CD4-positive, alpha-beta T cell treated with Interleukin-6 for 4 hours (primary cell): ENCODE measurements at places on chromosomes 6 and 20.

DNA sequence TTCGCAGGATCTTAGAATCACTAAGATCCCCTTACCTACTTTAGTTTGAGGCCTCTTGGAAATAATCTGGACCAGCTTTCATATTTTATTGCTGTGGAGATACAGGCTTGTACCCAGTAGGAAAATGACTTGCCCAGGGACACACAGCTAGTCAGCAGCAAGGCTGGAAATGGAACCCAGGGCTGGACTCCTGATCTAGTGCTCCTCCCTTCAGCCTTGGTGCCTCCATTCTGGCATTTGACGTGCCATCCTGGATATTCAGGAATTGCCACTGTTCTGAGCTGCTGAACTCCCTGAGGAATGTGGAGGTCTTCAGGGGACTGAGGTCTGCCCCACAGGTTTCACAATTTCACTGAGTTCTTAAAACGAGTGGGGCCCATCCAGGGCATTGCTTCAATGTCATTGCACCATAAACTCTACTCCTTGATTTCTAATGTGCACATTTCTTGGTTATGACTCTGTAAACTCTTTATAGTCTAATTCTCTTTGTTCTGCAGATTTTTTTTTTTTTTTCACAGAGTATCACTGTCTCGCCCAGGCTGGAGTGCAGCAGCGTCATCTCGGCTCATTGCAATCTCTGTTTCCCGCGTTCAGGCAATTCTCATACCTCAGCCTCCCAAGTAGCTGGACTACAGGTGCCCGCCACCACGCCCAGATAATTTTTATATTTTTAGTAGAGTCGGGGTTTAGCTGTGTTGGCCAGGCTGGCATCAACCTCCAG is 26.7 kb upstream of the CDKN1A start:
- DNase-seq: no peak

DNA sequence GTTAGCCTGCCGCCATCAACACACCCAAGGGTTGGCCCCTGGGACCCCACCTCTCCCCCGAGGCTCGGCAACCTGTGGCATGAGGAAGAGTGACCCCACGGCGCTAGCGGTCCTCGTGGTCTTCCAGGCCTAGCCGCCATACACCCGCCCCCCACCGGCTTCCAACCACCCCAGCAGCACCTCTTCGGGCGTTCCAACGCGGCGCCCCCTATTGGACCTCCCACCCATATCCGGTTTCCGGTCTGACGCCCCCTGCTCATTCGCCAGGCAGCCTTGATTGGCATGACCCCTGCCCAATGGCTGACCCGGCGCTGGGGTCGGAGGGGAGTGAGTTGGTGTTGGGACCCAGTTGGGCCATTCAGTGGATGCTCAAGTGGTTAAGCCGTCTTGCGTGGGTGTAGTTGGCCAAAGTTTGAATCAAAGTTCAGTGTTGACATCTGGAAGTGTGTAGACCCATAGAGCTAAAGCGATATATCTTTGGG is at the start of gene GNAS-AS1:
TSS of gene GNAS-AS1 (minus strand) at position 210 of the 482 bp plus-strand sequence.
- DNase-seq: peak; percentile 73

GRCh38 chr20:24703284-24703610 is 233.8 kb downstream of the SYNDIG1 start:
- no peak for DNase-seq

DNA sequence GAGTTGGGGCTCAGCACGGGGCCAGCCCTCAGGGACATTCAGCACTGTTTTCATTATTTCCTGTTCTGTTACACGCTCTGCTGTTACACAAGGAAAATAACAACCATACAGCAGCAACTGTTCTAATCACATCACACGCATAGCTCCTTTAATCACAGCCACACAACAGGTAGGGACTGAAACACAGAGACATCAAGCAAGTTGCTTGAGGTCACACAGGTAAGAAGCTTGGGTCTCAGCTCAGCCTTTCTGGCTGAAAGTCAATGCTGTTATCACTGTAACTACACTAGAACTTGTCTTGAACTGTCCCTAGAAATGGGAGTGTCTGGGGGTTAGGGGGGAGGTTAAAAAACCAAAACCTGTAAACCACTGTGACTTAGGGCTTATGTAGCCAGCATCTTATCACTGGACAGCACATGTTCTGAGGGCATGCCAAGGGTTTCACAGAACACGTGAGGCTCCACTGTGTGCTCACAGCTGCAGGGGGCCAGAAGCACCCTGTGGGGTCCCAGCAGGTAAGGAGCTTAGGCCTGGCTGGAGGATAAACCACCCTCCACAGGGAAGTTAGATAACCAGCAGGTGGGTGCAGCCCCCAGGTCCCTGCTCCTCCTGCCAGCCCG is 146.0 kb downstream of the EYA2 start:
- DNase-seq: no peak

DNA sequence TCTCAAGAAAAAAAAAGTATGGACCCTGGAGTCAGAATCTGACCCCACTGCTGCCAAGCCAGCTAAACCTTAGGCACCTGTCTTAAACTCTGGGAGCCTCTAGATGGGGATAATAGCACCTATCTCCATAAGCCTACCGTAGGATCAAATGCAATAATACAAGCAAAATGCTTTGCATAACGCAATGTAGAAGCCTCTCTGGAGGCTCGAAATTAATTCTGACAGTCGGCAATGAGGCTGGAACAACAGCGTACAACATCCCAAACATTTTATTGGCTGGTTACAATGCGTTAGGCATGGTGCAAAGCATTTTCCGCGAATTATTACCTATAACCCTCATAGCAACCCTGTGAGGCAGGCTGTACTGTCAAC is 521 bp downstream of the CDK5RAP1 start:
- DNase-seq: no peak

DNA sequence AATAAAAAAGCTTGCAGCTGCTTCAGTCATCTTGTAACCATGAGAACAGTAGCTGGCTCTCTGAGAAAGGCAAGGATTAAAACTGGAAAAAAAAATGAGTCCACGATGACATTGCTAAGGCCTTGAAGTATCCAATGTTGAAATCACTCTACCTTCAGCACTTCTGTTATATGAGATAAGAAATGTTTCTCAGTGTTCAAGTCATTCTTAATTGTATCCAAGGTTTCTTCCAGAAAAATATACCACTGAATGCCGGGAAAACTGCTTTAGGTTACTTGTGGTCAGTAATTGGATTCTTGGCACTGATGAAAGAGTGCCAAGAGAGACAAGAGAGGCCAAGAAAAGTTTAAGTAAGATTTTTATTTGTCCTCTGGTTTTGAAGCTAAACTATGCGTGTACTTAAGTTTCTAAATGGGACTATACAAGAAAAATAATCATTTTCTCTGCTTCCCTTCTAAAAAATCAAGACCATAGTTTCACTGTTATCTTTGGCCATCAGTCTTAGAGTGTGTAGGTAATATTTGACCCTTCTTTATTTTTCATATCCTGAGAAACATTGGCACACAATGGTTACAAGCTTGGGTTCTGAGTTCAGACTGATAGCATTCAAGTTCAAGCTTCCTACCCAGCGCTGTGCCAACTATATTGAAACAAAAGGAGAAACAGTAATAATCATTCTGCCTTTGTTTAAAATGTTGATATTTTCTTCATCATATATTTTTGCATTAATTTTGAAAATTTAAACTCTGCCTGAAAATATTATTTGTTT is 84.6 kb downstream of the TRDN start:
- DNase-seq: no peak

- DNase-seq: no peak
Measured at GRCh38 chr20:1381753-1382591, 10.9 kb downstream of the FKBP1A start.

DNA sequence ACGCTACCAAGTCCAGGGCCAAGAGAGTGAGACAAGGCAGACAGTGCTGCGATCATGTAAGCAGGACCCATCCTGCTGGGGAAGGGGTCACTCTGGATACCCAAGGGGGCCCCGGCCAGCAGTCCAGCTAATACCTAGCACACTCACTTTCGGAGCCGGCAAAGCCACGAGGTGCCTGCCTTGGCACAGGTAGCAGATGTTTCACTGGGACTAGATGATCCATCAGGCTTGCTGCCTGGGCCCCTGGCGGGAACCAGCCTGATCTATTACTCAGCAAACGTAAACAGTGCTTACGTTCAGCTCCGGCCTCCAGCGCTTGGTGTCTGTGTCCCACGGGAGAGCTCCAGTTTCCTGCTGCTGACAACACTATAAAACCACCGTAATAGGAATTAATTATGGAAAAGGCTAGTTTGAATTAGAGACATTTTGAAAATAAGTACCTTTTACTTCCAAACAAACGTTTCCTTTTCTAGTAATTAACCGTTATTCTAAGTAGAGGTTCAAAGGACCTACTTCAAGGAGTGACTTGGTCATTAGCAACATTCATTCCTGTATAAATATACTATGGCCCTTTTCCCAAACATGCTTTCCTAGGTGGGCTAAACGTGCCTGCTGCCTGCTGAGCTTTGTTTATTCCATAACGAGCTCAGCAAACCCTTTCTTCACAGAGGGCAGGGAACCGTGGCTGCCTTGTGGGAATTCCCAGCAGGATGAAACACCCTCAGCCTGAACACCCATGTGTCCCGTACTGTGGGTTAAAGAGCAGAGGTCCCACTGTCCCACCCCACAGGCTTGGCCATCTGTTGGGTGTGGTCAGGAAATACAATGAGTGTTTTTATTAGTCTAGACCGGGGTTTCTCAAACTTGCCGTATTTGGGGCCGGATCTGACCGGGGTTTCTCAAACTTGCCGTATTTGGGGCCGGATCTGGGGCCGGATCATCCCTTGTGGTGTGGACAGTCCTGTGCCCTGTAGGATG is 18.4 kb downstream of the SLC22A23 start:
- DNase-seq: no peak

DNA sequence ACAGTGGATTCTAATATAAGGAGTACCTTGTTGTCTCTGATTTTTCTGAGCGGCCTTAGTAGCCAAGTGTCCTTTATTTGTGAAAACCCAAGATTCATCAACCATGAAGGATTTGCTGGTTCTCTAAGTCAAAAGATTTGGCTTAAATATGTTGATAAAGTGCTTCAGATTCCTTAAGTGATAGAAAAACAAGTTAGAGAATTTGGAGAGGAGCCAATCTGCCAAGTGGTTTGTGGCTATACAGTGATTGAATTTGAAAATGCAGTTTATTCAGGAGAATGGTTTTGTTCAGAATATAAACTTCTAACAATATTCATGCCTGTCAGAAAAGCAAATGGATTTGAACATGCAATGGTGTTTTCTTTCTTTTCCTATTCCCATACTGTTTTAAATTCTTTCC is 54.8 kb downstream of the CAP2 start:
- no peak for DNase-seq

- DNase-seq: no peak
Measured at GRCh38 chr6:102553214-102553613, 1159.7 kb downstream of the GRIK2 start.

GRCh38 chr6:35216412-35216732 is 2.6 kb downstream of the SCUBE3 start:
- no peak for DNase-seq

DNA sequence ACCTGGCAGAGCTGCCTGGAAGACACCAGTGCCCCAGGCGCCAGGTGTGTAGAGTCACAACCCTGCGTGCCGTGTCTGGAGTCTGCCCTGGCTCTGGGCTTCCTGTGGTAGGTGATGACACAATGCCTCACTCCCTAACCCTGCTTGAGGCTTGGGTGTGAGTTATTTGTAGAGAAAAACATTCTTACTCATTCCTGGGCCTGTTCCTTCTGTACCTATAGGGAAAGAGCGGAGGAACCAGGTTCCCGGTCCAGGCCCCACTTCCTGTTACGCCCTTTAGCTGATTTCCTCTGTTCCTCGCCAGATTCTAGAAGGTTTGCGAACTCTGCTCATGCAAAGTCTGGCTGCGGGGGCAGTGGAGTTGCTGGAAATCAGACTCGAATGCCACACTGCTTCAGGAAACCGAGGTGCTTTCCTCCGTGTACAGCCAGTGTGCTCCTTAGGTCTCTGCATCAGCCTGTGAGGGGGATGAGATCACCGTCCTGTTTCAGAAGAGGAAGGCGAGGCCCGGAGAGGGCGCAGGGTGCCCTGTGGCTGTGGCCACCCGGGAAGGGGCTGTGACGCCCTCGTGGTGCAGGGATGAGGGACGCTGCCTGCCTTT is 67.1 kb upstream of the DUSP22 start:
- DNase-seq: peak; percentile 83

DNA sequence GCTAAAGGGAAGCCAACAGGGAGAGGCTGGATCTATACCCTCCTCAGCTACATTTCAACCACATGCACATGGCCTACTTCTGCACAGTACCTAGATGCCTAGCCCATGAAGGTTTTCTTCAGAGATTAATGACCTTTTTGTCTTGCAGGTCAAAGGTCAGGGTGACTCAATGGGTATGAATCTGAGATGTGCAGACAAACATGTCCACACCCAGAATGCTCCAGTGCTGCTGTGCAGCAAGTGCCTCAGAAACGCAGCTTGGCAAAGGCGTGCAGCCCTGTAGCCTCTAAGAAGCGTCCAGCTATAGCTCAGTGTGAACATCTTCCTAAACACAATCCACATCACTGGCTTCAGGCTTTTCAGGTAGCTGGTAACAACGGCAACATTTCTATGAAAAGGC is 24.4 kb downstream of the MAP1LC3A start:
- DNase-seq: no peak

- DNase-seq: no peak
Measured at GRCh38 chr20:9276966-9277468, 208.1 kb downstream of the PLCB4 start.

GRCh38 chr20:19313342-19314069 is 101.1 kb downstream of the SLC24A3 start:
- DNase-seq: no peak

DNA sequence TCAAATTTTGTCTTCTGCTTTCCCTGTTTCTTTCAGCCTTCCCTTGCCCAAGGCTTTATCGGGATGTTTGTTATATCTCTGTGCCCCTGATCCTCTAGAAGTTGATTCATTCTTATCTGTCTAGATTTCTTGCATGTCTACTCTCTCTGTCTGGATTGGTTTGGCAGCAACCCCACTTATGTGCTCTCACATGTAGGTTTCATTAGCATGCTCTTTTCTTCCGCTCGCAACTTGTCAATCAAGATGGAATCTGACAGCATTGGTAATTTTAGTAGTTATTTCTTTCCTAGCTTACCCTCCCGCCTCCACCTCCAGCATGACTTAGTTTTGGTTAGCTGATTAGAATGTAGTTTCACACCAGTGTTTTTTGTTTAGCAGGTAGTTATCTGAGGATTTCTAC is 39.3 kb downstream of the LRRC1 start:
- DNase-seq: no peak

GRCh38 chr6:41375598-41376151 is 40.3 kb downstream of the NCR2 start:
- no peak for DNase-seq

- DNase-seq: no peak
Measured at GRCh38 chr6:15854826-15855710, 192.2 kb upstream of the DTNBP1 start.

DNA sequence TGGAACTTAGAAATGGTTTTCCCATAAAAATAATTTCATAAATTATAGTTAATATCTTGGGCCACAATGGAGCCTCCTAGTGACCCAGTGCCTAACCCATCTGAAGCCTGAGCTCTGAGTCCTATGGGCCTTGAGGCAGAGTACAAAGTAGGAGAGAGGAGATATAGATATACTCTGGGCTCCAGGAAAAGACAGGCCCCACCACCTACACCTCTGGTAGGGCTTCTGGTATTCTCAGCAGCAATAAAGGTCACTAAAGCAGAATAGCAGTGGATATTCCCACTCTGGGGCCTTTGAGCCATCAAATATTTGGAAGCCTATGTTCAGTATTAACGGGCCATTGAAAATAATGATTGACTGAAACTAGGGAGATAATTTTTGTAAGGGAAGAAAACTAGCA is 24.1 kb downstream of the CYP39A1 start:
- no peak for DNase-seq
